Stimulated activated naive CD4-positive, alpha-beta T cell (primary cell): ENCODE measurements at places on chromosomes 2 and 18.

DNA sequence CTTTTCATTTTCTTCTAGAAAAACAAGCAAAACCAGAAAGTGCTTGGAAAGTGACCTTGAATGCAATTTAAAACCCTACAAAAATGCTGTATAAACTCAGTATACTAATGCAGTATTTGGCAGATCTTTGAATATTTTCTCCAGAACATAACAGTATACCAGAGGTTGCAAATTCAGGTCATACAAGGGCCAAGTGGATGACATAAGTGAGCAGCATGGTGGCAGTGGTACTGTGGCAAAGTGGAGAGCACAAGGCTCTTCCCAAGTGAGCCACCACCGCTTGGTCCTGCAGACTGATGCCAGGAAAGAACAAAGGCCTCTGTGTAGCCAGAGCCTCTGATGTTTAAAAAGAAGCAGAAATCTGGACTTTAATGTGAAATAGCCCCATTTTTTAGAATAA lies 33.1 kb downstream of the METTL4 start:
- DNase-seq, result no peak

GRCh38 chr2:54968561-54969218 lies 81.6 kb downstream of the RTN4 start:
- DNase-seq, result no peak

GRCh38 chr2:181411105-181411849 lies 45.9 kb upstream of the ITGA4 start:
- DNase-seq, result no peak

- no peak for DNase-seq
Measured at GRCh38 chr2:206001912-206002311, 84.1 kb downstream of the INO80D start.

DNA sequence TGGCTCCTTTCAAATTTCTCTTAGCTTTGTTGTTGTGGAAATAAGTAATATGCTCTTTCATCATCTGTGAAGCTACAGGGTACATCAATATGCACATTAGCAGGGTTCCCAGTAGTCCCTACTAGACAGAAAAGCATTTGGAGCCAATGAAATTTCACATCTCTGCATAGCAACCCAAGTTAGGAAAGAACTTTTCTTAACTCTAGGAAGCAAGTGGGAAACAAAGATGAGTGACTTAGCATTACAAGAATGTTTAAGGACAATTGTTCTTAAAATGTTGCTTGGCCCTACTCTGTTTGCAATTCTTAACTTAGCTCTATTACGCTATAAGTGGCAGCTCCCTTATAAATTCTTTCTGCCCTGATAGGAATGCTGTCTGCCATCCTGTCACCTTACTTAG lies 39.6 kb downstream of the ZEB2 start:
- no peak for DNase-seq

DNA sequence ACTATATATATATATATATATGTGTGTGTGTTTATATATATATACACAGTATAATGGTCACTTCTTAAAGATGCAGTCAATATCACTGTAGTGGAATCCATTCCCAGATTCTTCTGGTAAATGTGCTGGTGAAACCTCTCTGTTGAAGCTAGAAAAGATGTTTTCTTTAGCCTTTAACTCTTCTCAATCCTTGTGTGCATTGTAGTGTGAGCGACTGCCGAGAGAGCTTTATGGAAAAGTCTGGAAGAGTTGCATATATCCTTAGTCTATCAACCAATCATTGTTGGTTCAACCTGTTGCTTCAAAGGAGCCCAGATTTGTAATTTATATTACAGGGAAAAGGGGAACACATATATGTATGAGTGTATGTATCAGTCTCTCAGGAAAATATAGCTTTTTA lies 27.7 kb downstream of the SLC66A3 start:
- DNase-seq, result no peak
